CD14-positive monocyte (primary cell): ENCODE measurements at places on chromosomes 16 and 17. TPM values are rescaled to one million over a fixed set of nuclear protein-coding genes. Genes with fewer than 3 reads are reported as not detected.

GRCh38 chr16:54564841-54565240 lies 278.3 kb upstream of the IRX3 start:
- DNase-seq = no peak

GRCh38 chr16:86398622-86399021 lies 111.7 kb upstream of the FOXF1 start:
- DNase-seq = no peak

GRCh38 chr17:62322313-62322712 lies 58.0 kb upstream of the EFCAB3 start:
- no peak for DNase-seq

DNA sequence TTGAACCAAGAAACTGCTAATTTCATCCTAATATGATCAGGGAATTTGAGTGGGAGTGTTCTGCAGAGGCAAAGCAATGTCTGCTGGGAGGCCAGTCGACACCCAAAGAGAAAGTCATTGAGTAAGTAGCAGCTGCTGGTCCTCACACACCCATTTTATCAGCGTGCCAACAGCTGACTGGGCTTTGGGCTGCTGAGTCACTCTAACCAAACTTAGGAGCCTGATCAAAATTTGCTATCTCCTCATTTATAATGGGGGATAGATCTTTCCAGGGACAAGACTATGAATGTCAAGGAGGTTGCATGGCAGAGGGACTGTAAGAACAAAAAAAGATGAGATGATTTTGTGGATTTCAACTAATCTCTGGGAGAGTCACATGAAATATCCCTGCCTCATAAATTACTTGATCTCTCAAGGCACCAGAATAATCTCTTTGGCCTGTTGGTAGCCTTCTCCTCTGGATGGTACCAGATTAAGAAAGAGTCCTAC lies 32.9 kb downstream of the CPSF4L start:
- DNase-seq = peak; percentile 21

DNA sequence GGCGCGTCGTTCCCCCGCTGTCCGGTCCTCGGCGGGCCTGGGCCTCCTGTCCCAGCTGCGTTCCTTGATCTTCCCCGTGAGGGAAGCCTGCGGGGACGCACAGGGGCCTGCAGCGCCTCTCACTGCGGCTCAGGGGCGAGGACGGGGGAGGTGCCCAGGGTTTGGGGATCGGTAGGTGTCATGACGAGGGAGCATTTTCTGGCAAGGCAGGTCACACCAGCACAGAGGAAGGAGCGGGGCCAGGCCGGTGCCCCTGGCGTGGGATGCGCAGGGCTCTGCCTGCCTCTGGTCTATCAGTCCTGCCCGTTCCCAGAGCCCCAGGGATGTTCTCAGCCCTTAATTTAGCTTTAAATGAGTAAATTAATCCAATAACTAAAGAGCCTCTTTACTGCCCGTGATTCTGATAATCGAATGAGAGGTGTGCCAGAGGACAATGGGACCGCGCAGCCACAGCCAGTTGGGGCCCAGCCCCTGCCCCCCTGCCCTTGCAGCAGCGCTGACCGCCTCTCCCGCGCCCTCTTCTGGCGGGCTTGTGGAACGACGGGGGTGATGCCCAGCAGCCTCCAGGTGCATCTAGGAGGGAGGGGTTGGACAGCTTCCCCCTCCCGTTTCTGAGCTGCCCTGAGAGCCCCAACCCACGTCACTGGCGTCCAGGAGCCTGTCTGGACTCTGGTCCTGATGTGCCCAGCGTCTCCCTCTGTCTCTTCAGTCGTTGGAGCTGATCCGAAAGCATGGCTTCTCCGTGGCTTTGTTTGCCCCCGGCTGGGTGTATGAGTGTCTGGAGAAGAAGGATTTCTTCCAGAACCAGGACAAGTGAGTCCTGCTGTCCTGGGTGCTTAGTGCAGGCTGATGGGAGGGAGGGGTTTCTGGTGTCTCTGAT lies 7.9 kb downstream of the ENGASE start:
- DNase-seq = peak; percentile 39

GRCh38 chr16:77833921-77834634 lies 45.7 kb downstream of the VAT1L start:
- no peak for DNase-seq

DNA sequence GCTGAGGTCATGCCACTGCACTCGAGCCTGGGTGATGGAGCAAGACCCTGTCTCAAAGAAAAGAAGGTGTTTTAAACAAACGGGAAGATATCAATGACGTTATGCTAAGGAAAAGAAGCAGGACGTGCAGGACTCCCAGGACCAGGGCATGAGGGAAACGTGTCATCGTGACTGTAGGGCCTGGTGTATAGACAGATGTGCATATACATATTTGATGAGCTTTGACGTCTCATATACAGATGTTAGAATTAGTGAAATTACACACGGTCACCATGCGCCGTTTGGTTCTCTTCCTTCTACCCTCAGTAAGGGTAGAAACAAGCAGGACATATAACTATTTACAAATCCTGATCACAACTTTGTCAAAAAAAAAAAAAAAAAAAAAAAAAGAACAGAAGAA lies 17.6 kb upstream of the PVALEF start:
- no peak for DNase-seq

GRCh38 chr17:42456223-42457106 lies 2.2 kb upstream of the ATP6V0A1 start:
- DNase-seq = peak; percentile 62

DNA sequence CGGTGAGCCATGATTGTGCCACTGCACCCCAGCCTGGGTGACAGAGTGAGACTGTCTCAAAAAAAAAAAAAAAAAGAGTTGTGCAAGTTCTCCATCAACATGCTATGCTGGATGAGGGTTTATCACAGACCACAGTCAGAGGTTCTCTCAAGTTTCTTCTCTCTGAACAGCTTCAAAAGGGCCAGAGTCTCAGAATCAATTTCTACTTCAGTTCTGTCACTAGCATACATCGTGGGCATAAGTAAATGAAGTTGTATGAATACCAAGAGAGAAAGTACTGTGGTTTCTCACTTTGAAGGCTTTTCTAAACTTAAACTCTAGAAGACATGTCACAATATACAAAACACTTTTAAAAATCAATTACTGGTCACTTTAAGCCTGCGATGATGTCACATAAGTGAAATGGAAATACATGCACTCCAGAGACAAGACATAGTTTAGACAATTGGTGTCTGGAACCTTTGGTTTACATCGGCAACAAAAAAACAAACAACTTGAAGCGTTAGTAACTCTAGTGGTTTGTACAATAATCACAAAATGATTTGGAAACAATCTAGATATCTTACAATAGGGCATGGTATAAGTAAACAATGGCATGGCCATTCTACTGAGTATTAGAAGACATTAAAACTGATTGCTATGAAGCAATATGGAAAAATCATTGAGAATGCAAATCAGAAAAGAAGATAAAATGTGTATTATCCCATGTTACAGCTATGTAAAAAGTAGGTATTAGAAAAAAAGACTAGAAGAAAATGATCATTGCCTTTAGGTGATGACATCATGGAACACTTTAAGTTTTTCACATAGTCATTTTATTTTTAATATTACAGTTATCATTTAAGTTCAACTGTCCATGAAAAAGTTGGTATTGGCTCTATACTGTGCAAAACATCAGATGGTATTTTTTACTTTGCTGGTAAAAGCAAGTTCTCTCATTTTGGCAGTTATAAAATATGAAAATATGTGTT lies 232.3 kb downstream of the ZFHX3 start:
- DNase-seq = no peak

DNA sequence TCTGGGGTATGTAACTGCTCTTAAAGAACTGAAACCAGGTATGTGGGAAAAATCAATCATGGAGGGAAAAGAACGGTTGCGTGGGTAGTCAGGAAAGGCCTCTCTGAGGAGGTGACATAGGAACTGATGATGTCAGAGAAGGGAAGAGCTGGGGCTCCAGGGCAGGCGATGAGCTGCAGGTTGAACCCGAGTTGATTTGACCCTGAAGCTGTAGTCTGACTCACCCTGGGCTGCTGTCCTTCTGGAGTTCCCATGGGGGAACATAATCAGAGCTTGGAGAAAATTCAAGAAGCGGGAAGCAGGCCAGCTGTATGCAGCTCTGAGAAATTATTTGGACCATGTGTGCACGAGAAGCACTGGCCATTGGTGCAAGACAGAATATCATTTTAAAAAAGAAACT lies 16.7 kb downstream of the SLC6A2 start:
- DNase-seq = no peak

DNA sequence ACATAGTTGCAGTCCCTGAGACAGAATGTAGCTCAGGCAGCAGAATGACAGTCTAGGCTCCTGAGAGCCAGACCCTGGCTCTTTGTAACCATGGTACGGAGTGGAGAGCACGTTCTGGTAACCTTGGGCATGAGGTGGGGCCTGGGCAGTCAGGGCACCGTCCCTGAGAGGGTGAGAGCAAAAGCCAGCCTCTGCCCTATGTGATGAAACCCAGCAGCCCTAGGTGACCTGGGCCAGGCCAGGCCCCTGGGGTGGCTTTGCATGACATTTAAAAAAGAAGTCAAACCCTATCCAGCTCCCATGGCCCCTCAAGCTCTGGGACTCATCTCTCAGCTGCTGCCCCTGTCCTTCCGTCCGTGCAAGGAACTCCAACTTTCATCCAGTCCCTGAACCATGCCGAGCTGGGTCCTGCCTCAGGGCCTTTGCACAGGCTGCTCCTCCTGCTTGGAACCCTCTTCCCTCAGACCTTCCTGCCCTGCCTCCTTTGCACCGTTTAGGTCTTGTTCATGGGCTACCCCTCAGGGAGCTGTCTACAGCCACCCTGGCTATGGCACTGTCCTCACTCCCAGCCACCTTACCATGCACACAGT lies 188.6 kb downstream of the NTN1 start:
- DNase-seq = no peak

DNA sequence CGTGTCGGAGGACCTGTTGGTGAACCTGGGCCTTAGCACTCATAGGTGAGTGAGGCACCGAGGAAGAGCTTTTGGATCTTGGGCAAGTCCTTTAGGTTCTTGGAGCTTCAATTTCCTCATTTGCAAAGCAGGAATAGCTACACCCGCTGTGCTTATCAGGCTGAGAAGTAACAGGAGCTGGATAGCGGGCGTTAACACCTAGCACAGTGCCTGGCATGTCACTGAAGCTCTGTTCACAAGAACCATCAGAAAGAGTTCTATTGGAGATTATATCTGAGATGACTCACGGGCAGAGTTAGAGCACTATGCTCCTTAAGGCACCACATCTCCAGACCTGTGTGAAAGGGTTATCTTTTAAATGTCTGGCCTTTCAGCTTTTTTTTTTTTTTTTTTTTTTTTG lies 12.8 kb downstream of the MEOX1 start:
- no peak for DNase-seq

- DNase-seq = no peak
Observed at GRCh38 chr17:17058304-17058703, 16.0 kb downstream of the MPRIP start.

The DYNLL2 gene
- 0.30 TPM for polyA plus RNA-seq

The GP1BA gene
- 0.24 TPM for polyA plus RNA-seq

The CRK gene
- polyA plus RNA-seq = 28.0 TPM

The DRC3 gene
- 0.58 TPM for polyA plus RNA-seq

The HSD11B2 gene
- not detected for polyA plus RNA-seq

The SDR42E2 gene
- not detected in 2 replicates for polyA plus RNA-seq

The C16orf92 gene
- not detected for polyA plus RNA-seq

The ANKFN1 gene
- polyA plus RNA-seq = not detected in 2 replicates

The SCGB1C2 gene
- not detected for polyA plus RNA-seq

The PDXDC1 gene
- polyA plus RNA-seq = 22.3 TPM

The KRTAP9-2 gene
- polyA plus RNA-seq = not detected

The ADAM11 gene
- polyA plus RNA-seq = not detected

The KRT16 gene
- not detected in 2 replicates for polyA plus RNA-seq
